ENCODE measurements at places on chromosomes 11 and 22.
A peak's percentile ranks its signal among the peaks of the same experiment; 100 is the strongest.

DNA sequence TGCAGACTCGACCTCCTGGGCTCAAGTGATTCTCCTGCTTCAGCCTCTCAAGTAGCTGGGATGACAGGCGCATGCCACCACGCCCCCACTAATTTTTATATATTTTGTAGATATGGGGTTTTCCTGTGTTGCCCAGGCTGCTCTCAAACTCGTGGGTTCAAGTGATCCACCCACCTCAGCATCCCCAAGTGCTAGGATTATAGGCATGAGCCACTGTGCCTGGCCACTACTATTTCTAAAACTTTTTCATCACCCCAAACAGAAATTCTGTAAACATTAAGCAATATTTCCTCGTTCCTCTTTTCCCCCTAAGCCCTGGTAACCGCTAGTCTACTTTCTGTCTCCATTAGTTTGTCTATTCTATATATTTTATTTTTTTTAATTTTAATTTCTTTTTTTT lies 9.0 kb upstream of the ATG16L2 start:
- H3K4me1 ChIP-seq = no peaks in the 10 kb centered on the region
- no peak overlapping the region for H3K4me3 ChIP-seq
- no peaks in the 10 kb centered on the region for H3K36me3 ChIP-seq
- H3K27ac ChIP-seq = no peak overlapping the region
- no peak for DNase-seq

- H3K36me3 ChIP-seq = no peaks in the 10 kb centered on the region
- no peak overlapping the region for H3K4me3 ChIP-seq
- no peak overlapping the region for H3K27ac ChIP-seq
- no peak for DNase-seq
- H3K4me1 ChIP-seq = no peaks in the 10 kb centered on the region
These were observed 78.8 kb downstream of the DDIAS start for GRCh38 chr11:82980292-82980691.

DNA sequence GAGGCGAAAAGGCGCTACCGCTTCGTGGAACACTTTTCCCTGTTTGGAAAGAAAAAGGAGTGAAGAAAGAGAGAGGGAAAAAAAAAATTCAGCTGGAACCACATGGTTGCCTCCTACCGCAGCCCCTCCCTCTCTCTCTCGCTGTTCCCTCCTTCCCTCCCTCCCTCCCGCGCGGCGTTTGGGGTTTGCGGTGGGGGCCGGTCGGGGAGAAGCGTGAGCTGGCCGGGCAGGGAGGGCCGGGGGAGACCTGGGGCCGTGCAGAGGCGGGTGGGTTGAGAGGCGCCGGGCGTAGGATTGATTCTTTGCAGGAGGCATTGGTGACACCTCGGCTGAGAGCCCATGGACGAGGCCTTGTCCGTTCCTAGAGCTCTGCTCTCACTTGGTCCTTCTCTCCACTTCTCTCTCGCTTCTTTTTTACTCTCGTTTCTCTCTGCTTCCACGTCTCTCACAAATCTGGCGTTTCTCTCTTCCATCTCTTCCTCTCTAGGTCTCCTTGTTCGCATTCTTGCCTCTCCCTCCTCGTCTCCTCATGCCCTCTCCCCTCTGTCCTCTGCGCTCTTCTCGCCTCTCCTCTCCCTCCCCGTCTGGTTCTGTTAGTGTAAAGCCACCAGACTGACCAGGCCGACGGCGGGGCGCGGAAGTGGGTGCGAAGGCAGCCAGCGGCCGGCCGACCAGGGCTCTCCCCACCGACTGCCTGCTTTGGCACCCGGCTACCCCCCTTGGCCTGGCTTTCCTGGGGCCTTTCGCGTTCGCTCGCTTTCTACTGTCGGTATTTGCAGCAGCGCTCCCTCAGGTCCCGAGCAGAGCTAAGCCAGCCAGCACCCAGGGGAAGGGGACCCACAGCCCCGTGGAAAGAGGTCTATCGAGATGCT lies at the start of gene CLMP:
TSS of gene CLMP (minus strand) at position 61 of the 872 bp plus-strand sequence. CDS start 308 bp downstream, outside the sequence.
- peak within 1 kb of the TSS; percentile 54 for H3K27ac ChIP-seq
- H3K36me3 ChIP-seq = no peaks in the 10 kb centered on the region
- H3K4me3 ChIP-seq = peak within 1 kb of the TSS; percentile 67
- peak; percentile 83 for DNase-seq

GRCh38 chr22:50469377-50470305 lies 5.2 kb downstream of the SBF1 start:
- no peaks in the 10 kb centered on the region for H3K4me1 ChIP-seq
- H3K27me3 ChIP-seq = no peaks in the 10 kb centered on the region
- H3K27ac ChIP-seq = no peak overlapping the region
- DNase-seq = no peak

DNA sequence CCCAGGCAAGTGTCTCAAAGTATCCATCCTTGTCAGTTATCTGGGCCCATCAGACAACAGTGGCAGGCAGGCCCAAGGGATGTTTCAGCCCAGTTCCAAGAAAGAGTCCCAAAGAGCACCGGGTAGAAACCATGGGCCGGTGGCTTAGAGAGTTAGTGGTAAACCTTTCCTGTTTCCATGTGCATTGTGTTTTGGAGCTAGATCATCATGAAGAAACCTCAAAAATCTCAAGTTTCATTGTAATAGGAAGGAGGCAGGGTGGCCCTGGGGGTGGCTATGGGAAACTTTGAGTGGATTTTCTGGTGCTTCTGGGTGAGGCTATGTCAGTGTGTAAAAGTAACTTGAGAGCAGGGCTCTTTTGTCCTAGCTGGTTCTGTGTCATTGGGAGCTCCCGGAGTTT lies 68.1 kb downstream of the UBASH3B start:
- H3K27me3 ChIP-seq = no peaks in the 10 kb centered on the region
- no peaks in the 10 kb centered on the region for H3K4me1 ChIP-seq
- no peak overlapping the region for H3K27ac ChIP-seq
- no peak for DNase-seq

- H3K4me1 ChIP-seq = peaks cover 13% of the 10 kb centered on the region
- no peak overlapping the region for H3K27ac ChIP-seq
- no peak overlapping the region for H3K4me3 ChIP-seq
- H3K36me3 ChIP-seq = no peaks in the 10 kb centered on the region
- H3K27me3 ChIP-seq = no peaks in the 10 kb centered on the region
These were observed 57.7 kb upstream of the LINC01488 start for GRCh38 chr11:69423611-69424385.

GRCh38 chr22:31046539-31047226 lies 34.4 kb upstream of the SMTN start:
- H3K36me3 ChIP-seq = no peaks in the 10 kb centered on the region
- DNase-seq = no peak
- no peaks in the 10 kb centered on the region for H3K4me1 ChIP-seq
- no peaks in the 10 kb centered on the region for H3K27me3 ChIP-seq
- H3K4me3 ChIP-seq = no peak overlapping the region
- H3K27ac ChIP-seq = no peak overlapping the region

- H3K4me3 ChIP-seq = no peak overlapping the region
- H3K4me1 ChIP-seq = no peaks in the 10 kb centered on the region
- H3K27ac ChIP-seq = no peak overlapping the region
- H3K27me3 ChIP-seq = no peaks in the 10 kb centered on the region
- H3K36me3 ChIP-seq = no peaks in the 10 kb centered on the region
These were observed 41.8 kb upstream of the ACCSL start for GRCh38 chr11:44005956-44006355.

DNA sequence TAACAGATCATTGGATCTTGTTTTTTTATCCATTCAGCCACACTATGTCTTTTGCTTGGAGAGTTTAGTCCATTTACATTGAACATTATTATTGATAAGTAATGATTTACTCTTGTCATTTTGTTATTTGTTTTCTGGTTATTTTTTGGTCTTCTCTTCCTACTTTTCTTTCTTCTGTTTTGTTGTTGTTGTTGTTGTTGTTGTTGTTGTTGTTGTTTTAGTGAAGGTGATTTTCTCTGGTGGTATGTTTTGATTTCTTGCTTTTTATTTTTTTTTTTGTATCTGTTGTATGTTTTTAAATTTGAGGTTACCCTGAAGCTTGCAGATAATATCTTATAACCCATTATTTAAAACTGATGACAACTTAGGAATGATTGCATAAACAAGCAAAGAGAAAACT lies 28.6 kb downstream of the TAF1D start:
- no peak overlapping the region for H3K27ac ChIP-seq
- DNase-seq = no peak
- no peak overlapping the region for H3K4me3 ChIP-seq
- peaks cover 7% of the 10 kb centered on the region for H3K4me1 ChIP-seq

DNA sequence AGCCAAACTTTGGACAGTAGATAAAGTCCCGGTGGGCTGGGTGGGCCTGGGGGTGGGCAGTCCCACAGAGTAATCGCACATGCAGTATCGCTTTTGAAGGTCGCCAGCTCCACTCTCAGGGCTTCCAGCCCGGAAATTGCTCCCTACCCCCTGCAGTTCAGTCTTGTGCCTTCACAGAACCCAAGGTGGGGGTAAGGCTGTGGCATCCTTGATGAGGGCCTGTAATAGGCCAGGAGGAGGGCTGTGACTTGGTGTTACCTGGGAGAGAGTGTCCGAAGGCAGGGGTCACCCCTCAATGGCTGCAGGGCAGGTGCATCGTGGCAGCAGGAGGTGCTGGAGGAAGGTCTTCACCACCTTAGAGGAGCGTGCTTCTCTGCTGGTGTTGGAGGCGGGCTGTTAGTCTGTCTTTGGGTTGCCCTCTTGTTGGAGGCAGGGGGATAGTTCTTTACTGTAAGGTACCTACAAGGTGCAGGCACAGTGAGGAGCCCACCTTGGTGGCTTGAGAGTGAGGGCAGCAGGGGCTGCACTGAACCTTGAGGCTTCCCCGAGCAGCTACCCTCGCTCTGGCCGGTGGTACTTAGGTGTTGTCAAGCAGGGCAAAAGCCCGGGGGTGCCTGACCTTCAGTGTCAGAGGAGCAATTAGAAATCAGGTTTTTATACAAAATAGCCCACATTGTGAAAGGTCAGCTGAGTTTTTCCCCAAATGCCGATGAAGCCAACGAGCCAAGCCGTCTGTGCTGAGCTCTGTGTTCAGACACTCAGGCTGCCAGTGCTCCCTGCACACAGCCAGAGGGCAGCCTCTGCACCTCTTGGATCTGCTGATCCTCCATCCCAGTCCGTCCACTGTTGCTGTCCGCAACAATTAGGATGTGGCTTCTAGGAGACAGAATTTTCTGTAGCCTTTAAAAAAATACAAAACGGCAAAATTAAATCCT lies 21.9 kb downstream of the SAMM50 start:
- H3K27me3 ChIP-seq = no peaks in the 10 kb centered on the region
- H3K4me1 ChIP-seq = no peaks in the 10 kb centered on the region
- no peak for DNase-seq
- H3K4me3 ChIP-seq = no peak overlapping the region
- H3K36me3 ChIP-seq = peaks cover 28% of the 10 kb centered on the region

DNA sequence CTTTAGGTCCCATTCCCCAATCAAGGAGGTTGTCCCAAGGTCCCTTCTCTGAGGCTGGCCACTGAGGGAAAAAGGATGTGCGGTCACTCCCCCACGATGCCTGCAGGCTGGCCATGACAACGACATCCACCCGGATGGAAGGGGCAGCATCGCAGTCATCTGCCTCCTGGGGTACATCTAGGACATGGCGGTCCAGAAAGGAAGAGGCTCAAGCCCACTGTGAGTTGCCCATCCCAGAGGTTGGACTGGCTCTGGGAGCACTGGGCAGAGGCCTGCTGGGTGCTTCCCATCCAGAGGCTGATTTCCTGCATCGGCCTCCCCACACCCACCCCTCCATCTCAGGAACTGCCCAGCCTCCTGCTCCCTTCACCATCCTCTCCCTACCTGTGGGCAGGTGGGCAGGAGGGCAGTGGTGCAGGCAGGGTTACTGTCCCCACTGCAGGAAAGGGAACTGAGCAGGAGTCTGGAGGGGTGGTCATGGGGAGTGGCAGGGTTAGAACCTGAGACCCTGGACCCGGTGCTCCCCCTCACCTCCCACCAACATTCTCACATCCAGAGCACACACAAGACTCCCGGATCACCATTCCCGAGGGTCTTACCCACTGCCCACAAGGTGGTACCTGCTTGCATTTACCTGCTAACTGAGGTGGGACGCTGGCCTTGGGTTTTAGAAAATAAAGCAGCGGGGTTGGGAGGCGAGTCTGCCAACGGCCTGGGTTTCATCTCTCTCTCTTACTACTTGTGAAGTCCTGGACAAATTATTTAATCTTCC lies 4.4 kb downstream of the RCE1 start:
- no peak for DNase-seq
- peaks cover 17% of the 10 kb centered on the region for H3K36me3 ChIP-seq
- H3K4me3 ChIP-seq = no peak overlapping the region
- no peaks in the 10 kb centered on the region for H3K4me1 ChIP-seq
- no peaks in the 10 kb centered on the region for H3K27me3 ChIP-seq

DNA sequence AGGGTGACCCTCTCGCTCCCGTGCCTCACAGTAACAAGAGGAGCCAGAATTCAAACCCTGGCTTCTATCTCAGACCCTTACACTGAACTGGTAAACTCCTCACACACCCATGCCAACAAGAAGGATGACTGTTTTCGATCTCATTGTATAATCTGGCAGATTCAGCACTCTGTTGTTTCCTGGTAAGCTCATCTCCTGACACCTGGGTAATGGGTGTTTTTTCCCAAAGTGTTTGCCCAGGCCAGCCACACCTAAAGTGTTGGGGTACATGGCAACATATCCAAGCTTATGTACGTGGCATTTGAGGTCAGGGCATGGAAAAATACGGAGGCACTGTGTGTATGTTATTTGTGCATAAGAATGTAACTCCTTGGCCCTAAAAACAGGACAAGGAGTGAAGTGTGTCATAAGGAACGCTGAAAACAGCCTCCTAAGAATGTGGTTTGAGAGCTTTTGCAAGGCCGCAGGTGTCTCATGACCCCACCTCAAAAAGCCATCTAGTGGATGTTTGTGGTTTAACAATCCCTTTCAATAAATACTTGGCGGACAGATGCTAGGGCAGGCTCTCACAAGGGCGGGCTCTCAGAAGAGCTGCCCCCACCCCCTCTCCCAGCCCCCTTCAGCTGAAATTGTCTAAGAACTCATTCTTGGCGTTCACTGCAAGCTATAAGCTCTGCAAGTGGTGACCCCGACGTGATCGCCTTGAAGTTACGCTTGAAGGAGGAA lies at the start of gene MS4A15:
TSS of gene MS4A15 (plus strand) at position 561 of the 726 bp plus-strand sequence. CDS start 6,867 bp downstream, outside the sequence.
- no peaks in the 10 kb centered on the region for H3K27me3 ChIP-seq
- H3K27ac ChIP-seq = no peak within 1 kb of the TSS
- H3K36me3 ChIP-seq = no peaks in the 10 kb centered on the region
- H3K4me1 ChIP-seq = no peaks in the 10 kb centered on the region
- no peak for DNase-seq

- no peak overlapping the region for H3K27ac ChIP-seq
- DNase-seq = no peak
- H3K4me1 ChIP-seq = peaks cover 3% of the 10 kb centered on the region
- no peaks in the 10 kb centered on the region for H3K36me3 ChIP-seq
- H3K4me3 ChIP-seq = no peak overlapping the region
These were observed 63.3 kb downstream of the GRIK4 start for GRCh38 chr11:120574876-120575275.

GRCh38 chr11:33779849-33780528 lies 5.7 kb upstream of the FBXO3 start:
- peaks cover 5% of the 10 kb centered on the region for H3K27me3 ChIP-seq
- no peak overlapping the region for H3K4me3 ChIP-seq
- no peaks in the 10 kb centered on the region for H3K36me3 ChIP-seq
- peaks cover 13% of the 10 kb centered on the region for H3K4me1 ChIP-seq
- H3K27ac ChIP-seq = no peak overlapping the region

All from H1 (cell line).